ENCODE measurements at places on chromosomes 2 and 18. TPM values are rescaled to one million over a fixed set of nuclear protein-coding genes. Genes with fewer than 3 reads are reported as not detected.

- no peak for DNase-seq
These were observed 122.3 kb downstream of the ATL2 start for GRCh38 chr2:38254796-38255195.

DNA sequence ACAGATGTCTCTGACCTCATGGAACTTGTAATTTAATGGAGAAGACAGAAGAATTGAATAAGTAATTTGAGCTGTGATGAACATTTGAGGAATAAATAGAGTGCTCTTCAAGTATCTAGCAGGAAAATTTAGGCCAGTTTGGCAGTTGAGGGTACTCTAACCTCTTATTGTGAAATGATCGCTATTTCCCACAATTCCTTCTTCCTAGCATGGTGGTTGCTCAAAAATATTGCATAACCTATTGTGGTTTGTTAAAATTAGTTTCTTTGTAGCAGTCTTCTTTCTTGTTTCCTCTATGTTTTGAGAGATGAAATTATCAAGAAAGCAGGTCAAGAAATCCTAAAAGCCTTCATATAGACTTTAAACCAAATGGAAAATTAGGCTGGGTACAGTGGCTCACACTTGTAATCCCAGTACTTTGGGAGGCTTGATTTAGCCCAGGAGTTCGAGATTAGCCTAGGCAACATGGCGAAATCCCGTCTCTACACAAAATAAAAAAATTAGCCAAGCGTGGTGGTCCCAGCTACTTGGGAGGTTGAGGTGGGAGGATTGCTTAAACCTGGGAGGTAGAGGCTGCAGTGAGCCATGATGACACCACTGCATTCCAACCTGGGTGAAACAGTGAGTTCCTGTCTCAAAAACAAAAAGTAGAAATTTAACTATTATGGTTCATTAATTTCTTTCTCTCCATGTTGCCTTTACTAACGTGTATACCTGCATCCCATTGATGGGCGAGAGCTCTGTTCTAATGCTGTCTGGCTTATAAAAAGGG is 58.7 kb downstream of the RBKS start:
- DNase-seq = no peak

- no peak for DNase-seq
These were observed 1848.6 kb upstream of the CELF4 start for GRCh38 chr18:39414009-39414700.

- DNase-seq = no peak
These were observed 36.1 kb upstream of the ANKRD62 start for GRCh38 chr18:12057419-12058039.

DNA sequence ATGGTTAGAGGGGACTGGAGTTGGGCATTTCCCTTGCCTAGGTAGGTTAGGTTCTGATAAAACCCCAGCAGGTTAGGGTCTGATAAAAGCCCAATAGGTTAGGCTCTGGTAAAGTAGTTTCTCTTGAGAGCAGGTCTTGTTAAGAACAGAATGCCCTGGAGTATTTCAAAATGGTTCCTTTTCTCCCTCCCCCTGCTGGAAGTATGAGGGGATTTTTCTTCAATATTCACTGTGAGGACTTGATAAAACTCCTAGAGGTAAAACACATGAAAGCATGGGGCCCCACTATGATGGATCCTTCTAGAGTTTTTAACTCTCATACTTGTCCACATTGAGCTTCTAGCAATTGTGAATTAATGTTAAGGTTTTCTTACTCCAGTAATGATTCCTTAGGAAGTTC is 27.6 kb downstream of the ANKAR start:
- DNase-seq = no peak

The HOXD10 gene
- not detected for total RNA-seq

The RESP18 gene
- total RNA-seq = not detected

Data from Right ventricle myocardium inferior (tissue), 1 donor.